ENCODE measurements at places on chromosomes 1 and 21.

DNA sequence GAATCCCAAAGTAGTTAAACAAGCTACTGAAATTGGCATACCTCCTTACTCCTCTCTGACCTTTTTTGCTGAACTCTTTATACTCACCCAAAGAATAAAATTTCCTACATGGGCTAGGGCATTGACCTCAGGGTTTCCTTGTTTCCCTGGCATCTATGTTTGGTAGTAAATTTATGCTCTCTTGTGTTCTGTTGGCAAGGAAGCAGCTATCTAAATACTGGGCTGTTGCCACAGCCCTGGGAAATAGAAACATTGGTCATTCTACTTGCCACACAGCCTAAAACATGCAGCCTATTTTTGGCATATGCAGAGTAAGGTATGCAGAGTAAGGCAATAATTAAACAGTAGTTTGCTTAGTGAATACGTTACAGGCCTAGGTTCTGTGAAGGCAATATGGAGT lies 351.4 kb downstream of the HLX start:
- no peak for DNase-seq

DNA sequence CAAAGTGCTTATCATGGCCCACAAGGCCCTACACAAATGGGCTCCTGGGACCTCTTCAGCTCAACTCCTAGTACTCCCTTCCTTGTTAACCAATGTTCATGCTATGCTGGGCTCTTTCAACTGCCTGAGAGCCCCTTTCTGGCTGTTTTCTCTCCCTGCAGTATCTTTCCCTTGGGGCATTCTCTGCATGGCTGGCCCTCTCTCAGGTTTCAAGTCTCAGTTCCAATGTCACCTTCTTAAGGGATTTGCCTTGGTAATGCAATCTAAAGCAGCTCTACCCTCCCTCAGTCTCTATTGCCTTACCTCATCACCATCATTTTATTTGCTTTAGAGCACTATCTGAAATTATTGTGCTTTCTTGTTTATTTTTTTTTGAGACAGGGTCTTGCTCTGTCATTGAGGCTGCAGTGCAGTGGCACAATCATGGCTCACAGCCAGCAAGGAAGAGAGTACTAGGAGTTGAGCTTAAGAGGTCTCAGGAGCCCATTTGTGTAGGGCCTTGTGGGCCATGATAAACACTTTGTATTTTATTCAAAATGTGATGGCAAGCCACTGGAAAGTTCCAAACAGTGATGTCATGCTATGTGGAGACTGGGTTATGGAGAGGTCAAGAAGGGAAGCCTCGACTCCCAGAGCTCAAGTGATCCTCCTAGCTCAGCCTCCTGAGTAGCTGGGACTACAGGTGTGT lies 63.4 kb upstream of the SRSF10 start:
- no peak for DNase-seq

- DNase-seq: no peak
Measured at GRCh38 chr1:8032366-8032910, 6.3 kb upstream of the ERRFI1 start.

- no peak for DNase-seq
Measured at GRCh38 chr1:184276416-184276815, 110.4 kb upstream of the C1orf21 start.

GRCh38 chr1:22177354-22178003 lies 34.6 kb upstream of the WNT4 start:
- DNase-seq: no peak

GRCh38 chr1:59367301-59368007 lies 70.6 kb downstream of the FGGY start:
- DNase-seq: no peak

GRCh38 chr21:46011267-46011967 lies 29.8 kb downstream of the COL6A1 start:
- no peak for DNase-seq

GRCh38 chr1:90731382-90732050 lies 14.4 kb upstream of the BARHL2 start:
- no peak for DNase-seq

- DNase-seq: no peak
Measured at GRCh38 chr1:60813071-60813470, 269.3 kb upstream of the NFIA start.

GRCh38 chr1:9759939-9760338 lies 63.8 kb downstream of the CLSTN1 start:
- no peak for DNase-seq

DNA sequence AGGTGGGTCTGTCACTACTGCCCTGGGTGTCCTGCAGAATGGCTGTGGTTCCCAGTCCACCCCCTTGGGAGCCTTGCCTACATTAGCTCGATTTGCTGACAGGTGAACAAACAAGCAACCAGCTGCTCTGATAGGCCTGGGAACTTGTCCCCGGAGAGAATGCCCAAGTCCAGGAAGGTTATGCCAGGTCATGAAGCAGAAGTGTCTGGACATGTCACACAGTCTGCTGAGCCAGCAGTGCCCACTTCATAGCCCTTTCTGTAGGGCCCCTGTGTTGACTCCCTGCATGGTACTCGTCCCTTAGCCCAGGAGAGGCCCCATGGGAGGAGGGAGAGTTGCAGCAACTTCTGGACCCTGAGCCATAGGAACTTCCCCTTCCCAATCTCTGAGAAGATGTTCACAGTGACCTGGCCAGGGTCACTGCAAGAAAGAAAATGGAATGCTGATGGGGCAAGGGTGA lies 31.0 kb downstream of the UCK2 start:
- DNase-seq: no peak

DNA sequence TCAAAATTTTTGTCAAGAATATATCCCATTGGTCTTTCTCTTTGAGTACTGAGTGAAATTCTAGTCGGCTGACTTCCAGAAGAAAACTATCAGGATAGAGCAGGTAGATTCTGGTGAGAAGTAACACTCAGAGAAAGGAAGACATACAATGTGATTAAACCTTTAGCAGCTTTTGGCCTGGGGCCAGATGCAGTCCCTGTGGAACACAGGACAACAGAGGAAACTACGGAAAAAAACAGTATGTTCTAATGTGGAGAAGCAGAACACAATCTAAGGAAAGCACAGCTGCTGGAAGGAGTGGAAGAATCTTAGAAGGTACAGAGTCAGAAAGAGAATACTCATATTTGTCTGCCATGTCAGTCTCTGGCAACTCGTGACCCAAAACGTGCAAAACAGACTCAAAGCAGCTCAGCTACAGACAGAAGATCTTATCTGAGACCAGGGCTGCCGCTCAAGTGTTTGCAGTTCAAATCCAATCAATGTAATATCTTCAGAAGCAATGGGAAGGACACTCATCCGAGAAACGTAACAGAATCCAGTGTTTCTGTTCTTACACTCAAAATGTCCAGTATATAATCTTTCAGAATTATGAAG lies 283.8 kb downstream of the MRPL39 start:
- no peak for DNase-seq

GRCh38 chr1:183365093-183365492 lies 53.1 kb downstream of the NMNAT2 start:
- DNase-seq: no peak

- DNase-seq: no peak
Measured at GRCh38 chr1:203390298-203390697, 39.4 kb upstream of the FMOD start.

- no peak for DNase-seq
Measured at GRCh38 chr1:71695084-71695483, 587.3 kb downstream of the NEGR1 start.

DNA sequence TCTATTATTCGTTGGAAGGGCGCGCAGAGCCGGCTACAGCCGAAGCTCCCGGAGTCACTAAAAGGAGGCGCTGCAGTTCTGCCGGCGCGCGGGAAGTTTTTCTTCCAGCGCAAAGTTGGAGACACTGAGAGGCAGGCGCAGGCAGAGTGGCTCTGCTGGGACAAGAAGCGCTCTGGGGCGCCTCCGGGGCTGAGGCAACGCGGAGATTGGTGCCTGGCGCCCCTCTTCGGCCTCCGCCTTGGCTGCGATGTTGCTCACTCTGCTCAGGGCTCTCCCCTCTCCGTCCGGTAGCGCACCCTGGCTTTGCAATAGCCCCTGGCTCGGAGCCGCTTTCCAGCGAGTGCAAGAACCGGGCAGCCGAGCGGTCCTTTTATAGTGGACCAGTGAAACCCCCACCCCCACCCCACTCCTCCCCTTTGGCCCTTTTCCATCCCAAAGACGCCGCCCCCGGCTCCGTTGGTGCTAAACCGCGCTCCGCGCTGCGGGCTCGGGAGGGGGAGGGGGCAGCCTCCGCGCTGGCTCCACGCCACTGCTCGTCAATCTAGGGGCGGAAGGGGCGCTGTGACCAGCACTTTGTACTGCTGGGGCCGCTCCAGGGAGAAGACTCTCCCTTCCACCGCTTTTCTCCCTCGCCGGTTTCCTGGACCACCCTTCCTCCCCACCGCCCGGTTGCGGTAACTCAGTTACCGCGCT lies at the start of gene ADAMTS1:
ADAMTS1 (minus strand) TSS at position 344 of the 693 bp plus-strand sequence. CDS start 455 bp downstream, outside the sequence.
- DNase-seq: peak; percentile 80

GRCh38 chr1:18599086-18599485 lies 31.6 kb upstream of the PAX7 start:
- DNase-seq: no peak

DNA sequence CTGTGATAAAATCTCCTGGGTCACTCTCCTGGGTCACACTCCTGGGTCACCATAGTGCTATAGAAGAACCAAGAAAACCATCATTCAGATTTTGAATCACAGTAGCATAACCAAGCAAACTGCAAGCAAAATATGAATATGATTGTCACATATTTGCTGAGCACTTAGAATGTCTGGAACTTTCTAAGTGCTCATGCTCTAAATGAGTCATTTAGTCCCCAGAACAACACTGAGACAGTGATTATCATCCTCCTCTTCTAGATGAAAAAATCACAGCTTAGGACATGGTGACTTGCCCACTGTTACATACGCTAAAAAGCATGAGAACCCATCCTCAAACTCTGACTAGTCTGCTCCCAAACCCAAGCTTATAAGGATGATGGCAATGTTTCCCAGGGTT lies 39.5 kb upstream of the DDAH1 start:
- no peak for DNase-seq

All from RCC 7860 (cell line).